ENCODE measurements at places on chromosomes 7 and 10.
A peak's percentile ranks its signal among the peaks of the same experiment; 100 is the strongest.

DNA sequence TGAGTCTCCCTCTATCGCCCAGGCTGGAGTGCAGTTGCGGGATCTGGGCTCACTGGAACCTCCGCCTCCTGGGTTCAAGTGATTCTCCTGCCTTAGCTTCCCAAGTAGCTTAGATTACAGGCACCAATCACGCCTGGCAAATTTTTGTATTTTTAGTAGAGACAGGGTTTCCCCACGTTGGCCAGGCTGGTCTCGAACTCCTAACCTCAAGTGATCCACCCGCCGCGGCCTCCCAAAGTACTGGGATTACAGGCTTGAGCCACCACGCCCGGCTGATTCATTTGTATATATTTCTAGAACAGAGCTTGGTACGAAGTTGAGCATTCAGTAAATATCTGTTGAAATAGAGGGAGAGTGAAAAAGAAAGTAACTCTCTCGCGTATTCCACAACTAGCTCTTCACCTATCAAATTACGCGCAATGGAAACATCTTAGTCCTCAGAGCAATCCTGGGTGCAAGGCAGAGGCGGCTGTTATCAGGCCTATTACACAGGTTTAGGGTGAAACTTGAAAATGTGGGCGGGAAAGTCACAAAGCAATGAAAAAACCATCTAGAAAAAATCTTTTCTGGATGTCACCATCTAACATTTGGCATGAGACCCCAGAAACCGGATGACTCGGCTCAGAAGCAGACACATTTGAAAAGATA is 707 bp upstream of the GHITM start:
- DNase-seq = no peak

- no peak for DNase-seq
Observed at GRCh38 chr10:6999232-6999925, 411.5 kb downstream of the SFMBT2 start.

DNA sequence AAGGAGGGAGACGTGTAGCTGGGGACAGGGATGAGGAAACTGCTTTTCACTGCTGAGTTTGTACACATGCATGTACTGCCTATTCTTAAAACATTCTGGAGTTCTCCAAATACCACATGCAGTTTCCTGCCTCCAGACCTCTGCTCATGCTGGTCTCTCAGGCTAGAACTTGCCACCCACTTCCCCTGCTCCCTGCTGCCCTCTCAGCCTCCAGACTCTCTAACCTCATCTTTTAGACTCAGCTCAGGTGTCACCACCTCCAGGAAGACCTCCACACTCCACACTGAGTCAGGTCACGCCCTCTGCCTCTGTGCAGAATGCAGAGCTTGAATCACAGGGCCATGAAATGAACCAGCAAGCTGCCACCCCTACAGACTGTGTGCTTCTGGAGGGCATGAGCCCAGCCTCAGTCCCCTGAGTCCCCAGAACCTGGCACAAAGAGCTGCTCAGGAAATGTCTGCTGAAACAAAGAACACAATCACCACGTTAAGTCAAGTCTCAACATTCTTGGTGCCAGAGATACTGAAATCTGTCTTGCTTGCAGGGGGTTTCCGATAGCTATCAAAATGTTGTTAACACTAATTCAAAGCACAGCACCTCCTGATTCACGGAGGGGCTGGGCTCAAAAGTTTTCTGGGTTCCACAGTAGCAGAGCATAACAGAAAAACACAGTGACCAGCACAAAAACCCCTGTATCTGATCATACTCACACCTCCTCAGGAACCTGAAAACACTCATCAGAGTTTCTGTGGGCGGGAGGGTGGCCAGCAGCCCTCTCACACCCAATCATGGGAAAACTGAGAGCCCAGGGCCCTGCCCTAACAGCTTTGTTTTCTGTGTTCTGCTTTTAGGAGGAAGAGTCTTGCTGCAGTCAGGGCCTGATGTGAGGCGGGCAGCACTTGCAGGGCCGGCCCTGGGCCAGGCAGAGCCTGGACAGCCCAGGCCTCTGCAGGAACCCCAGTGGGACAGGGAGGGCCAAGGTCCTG is 21.1 kb downstream of the FAM53B start:
- DNase-seq = no peak

- DNase-seq = no peak
Observed at GRCh38 chr10:30080161-30080560, 20.8 kb upstream of the JCAD start.

- no peak for DNase-seq
Observed at GRCh38 chr10:91575044-91575610, 57.7 kb downstream of the PPP1R3C start.

- no peak for DNase-seq
Observed at GRCh38 chr10:129278686-129279085, 188.4 kb upstream of the MGMT start.

DNA sequence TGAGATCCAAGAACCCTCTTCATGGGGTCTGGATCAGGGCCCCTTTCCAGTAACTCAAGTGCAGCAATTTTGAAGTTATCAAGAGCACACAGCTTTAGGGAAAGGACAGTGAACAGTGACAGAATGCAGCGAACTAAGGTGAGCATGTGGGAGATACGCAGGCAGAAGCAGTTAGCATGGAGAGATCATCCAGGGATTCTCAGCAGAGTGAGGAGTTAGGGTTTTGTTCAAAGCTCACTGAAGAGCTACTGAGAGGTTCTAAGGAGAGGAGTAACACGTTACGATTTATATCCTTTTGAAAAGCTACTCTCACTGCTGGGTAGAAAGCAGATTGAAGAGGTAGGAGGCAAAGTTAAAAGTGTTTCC is 83.6 kb upstream of the MPP7 start:
- DNase-seq = no peak

GRCh38 chr10:16441173-16441840 is 4.5 kb downstream of the PTER start:
- no peak for DNase-seq

- no peak for DNase-seq
Observed at GRCh38 chr10:123044391-123044790, 35.6 kb downstream of the ACADSB start.

- peak; percentile 64 for DNase-seq
Observed at GRCh38 chr7:41977151-41977651, 259.8 kb downstream of the GLI3 start.

GRCh38 chr10:86824151-86824550 is 67.7 kb downstream of the BMPR1A start:
- DNase-seq = no peak

- peak; percentile 54 for DNase-seq
Observed at GRCh38 chr7:114047889-114048288, 129.1 kb upstream of the PPP1R3A start.

DNA sequence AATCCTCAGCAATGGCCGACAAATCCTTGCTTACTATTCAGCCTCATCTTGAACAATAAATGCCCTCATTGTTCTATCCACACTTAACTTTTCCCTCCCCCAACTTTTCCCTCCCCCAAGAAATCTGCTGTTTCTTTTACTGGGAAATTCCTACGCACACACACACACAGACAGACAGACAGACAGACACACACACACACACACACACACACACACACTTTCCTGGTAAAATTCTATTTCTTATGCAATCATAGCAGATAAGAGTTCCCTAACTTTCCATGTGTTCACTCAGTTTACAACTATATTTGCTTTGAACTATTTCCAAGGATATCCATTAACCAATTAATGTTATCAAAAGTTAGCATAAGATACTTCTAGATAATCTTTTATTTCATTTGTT is 52.9 kb downstream of the RELN start:
- no peak for DNase-seq

DNA sequence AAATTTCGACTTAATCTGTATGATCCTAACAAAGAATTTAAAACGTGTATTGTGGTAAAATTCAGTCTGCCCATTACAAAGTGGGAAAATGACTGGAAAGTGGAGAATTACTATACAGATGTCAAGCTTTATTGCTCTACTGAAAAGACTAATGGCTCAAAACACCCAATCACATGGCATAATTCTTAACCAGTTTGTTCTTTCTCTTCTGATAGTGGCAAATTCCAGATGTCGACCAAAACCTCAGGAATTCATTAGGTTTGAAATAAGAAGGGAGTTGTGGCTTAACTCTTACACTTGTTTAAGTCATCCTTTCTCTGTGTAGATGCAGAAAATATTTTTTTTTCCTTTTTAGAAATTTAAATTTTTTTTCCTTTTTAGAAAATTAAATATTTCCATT is 1254.9 kb upstream of the LRRN3 start:
- DNase-seq = peak; percentile 71

- DNase-seq = no peak
Observed at GRCh38 chr10:109114579-109114978, 808.7 kb downstream of the XPNPEP1 start.

- DNase-seq = no peak
Observed at GRCh38 chr7:41010418-41010817, 692.5 kb downstream of the INHBA start.

GRCh38 chr10:62692085-62692484 is 112.4 kb upstream of the ADO start:
- no peak for DNase-seq

DNA sequence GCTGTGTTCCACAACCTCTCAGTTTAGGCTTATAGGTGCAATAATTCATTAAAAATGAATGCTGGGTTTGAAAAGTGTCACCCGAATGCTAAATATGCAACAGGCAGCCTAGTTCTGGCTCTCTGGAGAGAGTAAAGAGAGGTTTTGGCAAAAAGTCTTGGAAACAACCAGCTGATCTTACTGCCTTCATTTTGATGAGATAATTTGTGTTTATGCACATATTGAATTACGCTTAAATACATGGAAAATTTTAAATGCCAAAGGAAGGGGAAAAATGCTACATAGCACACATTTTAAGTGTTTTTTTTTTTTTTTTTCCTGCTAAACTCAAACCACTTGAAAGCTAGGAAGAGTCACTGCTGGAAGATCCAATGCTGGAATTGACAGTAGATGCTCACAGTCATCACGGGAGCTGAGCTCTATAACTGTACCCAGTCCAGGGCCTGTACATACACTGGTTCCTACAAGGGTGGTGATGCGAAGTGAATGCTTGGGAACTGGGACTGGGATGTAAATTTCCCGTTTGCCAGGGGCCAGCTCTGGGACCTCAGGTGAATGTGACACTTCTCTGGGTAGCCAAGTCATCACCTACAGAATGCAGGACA is 151.5 kb downstream of the PFKFB3 start:
- no peak for DNase-seq

- no peak for DNase-seq
Observed at GRCh38 chr7:108908456-108908855, 338.8 kb downstream of the DNAJB9 start.

DNA sequence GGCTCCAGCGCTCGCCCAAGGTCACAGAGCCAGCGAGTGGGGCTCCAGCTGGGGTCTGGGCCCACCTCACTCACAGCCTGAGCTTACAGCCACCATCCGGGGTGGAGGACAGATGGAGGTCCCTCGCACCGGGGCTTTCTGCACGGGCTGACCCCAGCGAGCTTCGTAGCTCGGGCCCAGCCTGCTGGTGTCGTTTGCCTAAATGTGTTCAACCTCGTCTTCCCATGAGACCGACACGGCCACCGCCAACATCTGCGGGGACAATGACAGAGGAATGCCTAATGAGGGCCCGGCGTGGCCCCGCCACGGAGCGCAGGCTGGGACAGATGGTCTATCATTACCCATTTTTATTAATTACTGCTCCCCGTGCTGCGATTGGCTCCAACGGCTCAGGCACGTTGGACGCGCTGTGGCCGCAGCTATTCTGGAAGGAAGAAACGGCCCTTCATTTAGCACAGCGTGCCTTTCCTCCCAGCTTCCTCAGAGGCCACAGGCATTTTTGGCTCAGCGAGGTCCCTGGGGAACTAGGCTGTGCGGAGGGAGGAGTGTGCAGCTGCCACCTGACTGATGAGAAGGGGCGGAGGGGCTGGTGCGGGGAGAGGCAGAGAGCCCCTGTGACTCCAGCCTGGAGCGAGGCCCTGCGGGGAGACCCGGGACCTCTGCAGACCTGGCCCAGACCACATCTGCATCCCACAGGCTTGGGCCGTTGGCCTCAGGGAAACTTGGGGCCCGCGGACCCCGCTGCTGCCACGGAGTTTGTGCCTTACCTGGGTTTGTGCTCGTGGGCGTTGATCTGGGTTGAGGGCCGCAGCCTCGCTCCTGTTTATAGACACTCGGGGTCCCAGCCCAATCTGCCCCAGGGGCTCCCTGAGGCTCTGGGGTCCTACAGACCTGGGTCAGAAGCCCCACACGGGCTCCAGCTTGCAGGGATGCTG is 22.9 kb upstream of the ELFN1 start:
- DNase-seq = no peak

- peak; percentile 85 for DNase-seq
Observed at GRCh38 chr7:44104860-44105771, 971 bp downstream of the AEBP1 start.

DNA sequence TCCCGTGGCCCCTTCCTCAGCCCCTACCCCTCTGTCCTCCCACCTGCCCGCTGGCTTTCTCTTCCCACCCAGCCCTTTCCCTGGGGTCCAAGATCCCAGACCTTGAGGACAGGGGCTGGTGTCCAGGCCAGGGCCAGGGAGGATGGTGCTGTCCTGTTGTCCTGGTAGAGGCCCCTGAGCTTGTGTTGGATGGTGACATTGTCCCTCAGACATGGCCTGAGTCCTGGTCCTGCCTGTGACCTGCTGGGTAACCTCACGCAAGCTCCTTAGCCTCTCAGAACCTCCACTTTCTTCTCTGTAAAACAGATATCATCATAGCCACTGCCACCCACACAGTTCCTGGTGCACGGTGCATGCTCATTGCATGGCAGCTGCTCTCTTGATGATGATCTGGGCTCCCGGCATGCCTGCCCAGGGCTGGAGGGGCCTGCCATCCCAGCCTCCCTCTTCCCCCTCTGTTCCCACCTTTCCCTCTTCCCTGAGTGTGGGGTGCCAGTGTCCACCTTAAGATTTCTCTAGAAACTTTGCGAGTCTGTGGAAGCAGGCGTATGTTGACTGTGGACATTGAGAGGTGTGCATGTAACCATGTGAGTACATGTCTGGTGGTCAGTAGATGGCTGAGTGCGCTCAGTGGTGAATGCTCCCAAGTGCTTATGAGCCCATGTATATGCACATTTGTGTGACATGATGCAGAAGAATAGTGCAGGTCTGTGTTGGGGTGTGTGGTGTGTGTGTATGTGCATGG is 60.4 kb downstream of the NEURL1 start:
- no peak for DNase-seq

DNA sequence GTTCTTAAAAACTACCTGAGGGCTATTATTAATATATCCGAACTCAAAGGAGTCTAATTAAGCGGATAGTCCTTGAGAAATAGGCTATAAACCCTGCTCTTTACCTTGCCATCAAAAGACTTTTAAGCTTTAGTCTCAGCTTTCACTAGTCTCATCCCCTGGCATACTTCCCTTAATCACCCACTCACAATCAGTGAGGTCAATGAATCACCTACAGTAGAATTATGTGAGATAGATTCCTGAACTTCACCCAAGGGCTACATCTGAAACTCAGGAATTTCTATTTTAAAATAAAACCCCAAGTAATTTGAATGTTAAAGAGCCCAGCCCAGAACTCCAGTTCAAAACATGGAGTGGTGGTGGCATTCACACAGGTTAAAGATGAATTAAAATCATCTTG is 108.7 kb downstream of the ETV1 start:
- DNase-seq = peak; percentile 91

Measured in A172 (cell line).